ENCODE measurements at places on chromosomes 11 and 22.

DNA sequence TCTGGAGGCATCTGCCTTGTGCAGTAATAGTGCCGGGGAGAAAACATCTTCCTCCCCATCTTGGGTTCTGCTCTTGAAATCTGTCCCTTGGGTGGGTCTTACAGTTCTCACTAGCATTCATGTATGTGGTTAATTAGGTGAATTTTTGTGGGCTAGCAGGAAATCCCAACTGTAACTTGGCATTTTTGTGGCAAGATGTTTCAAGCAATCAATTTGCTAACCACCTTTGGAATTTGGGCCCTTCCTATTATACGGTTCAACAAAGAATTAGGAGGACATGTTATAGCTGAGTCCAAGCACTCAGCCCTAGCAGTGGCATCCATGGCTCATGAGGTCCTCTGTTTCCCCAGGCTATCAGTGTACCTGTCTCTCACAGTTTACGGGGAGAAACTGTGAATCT is 89.1 kb upstream of the MTNR1B start:
- DNase-seq: peak; percentile 58

DNA sequence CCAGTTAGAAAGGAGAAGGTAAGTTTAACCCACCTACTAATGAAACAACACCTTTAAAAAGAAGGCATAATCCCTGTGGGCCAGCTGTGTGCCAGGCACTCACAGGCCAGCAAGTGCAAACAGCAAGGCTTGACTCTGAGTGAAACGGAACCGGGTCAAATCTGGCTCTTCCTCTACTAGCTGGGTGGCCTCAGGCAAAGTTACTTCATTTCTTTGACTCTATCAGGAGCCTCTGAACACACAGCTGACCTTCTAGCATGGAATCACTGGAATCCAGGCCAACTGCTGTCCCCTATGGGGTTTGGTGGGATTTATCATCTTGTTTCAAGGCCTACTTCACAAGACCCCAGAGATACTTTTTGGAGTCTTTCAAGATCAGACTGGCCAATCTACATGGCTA is 3.3 kb downstream of the RAB38 start:
- no peak for DNase-seq

DNA sequence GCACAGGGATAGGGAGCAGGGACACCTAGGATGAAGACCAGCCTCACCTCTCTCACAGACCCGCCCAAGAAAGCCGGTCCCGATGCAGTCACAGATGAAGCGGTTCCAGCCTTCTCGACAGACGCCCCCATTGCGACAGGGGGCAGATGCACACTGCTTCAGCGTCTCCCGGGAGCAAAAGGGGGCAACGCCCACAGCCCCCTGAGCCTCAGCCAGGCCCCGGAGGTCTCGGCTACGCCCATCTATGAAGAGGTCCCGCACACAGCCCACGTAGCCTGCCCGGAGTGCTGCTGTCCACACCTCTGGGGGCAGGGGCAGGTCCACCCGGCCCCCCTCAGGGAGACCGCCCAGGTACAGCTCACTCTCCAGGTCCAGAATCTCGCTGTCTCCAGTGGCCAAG is 62.3 kb downstream of the NRXN2 start:
- no peak for DNase-seq

DNA sequence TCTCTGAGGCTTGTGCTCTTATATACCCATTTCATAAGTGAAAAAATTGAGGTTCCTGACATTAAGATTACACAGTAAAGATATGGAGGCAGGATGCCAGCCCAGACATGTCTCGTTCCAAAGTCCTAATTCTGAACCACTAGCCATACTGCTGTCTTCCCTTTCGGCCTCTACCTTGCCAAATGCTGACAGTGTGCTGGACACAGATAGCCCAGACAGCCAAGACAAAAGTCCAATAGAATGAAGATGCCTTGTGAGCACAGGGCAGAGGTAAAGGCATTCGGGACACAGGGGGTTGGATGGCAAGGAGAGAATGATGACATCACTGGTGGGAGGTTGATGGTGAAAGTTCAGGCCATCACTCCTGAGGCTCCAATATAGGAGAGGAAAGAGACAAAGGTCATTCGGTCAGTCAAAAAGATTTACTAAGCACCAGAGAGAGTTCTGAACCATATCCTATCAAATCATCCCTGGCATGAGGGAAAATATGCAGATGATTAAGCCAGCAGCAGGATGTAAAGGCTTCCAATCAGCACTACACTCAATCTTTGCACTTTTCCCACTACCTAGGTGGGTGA is 174.0 kb upstream of the MTMR2 start:
- DNase-seq: no peak

DNA sequence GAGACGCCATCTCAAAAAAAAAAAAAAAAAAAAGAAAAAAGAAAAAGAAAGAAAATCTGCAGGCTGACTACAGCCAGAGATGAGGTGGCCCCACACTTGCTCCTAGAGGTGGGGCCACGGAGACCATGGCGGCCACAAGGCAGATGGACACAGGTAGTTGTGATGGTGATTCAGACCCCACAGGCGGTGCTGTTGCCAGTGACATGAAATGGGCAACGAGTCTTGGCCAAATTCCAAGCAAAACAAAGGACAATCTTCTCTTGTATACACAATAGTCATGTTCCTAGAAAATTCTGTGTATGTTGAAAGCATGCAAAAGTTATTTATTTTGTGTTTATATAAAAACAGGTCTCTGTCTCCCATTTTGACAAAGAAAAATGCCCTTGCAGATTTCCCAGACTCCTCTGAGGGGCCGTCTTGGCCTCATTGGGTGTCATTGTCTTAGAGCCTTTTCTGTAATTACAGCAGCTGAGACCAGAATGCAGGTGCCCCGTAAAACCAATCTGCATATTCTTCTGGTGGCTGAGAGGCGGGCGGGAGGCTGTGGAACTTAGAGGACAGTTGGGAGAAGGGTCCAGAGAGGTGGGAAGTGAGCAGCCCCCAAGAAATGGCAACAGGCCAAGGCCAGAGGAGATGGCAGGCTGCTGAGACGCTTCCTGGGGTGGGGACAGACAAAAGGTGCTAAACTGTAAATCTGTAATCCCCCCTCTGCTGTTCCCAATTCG is 22.5 kb upstream of the DAGLA start:
- DNase-seq: no peak

Data from fibroblast of skin of left biceps (primary cell).